ENCODE measurements at places on chromosomes 1 and 21. TPM values are rescaled to one million over a fixed set of nuclear protein-coding genes. Genes with fewer than 3 reads are reported as not detected.
A peak's percentile ranks its signal among the peaks of the same experiment; 100 is the strongest.

DNA sequence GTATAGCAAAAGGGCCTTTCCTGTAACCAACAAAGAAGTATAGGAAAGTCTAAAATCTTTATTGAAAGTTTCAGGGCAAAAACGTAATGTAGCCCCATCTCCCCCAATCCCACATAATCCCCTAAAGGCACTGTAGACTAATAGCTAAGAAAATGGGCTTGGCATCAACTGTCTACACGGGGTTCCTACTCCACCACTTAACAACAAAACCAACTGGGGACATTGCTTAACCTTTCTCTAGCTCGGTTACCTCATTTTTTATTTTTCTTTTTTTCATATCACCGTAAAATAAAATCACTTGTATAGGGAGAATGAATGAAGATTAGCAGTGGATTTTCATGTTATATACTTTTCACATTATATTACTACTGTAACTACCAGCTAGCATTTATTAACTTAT lies 12.3 kb downstream of the MACF1 start:
- peak overlapping the region; percentile 62 for H3K27ac ChIP-seq
- peaks cover 60% of the 10 kb centered on the region for H3K4me1 ChIP-seq
- H3K36me3 ChIP-seq: peaks cover 3% of the 10 kb centered on the region
- no peaks in the 10 kb centered on the region for H3K27me3 ChIP-seq

- no peak overlapping the region for H3K4me3 ChIP-seq
- no peaks in the 10 kb centered on the region for H3K27me3 ChIP-seq
- DNase-seq: no peak
- no peak overlapping the region for H3K27ac ChIP-seq
Observed at GRCh38 chr1:221717485-221717853, 24.4 kb downstream of the DUSP10 start.

GRCh38 chr1:109290137-109290536 lies 7.2 kb upstream of the PSRC1 start:
- H3K27me3 ChIP-seq: no peaks in the 10 kb centered on the region
- DNase-seq: no peak
- H3K27ac ChIP-seq: no peak overlapping the region
- no peaks in the 10 kb centered on the region for H3K36me3 ChIP-seq
- H3K4me1 ChIP-seq: no peaks in the 10 kb centered on the region

- H3K36me3 ChIP-seq: no peaks in the 10 kb centered on the region
- peaks cover 38% of the 10 kb centered on the region for H3K4me1 ChIP-seq
Observed at GRCh38 chr1:2145946-2146835, 48.4 kb downstream of the FAAP20 start.

- H3K4me3 ChIP-seq: no peak overlapping the region
- no peaks in the 10 kb centered on the region for H3K36me3 ChIP-seq
- H3K4me1 ChIP-seq: no peaks in the 10 kb centered on the region
- no peak for DNase-seq
- H3K27me3 ChIP-seq: no peaks in the 10 kb centered on the region
- H3K27ac ChIP-seq: no peak overlapping the region
Observed at GRCh38 chr1:211174375-211174774, 40.4 kb upstream of the KCNH1 start.

GRCh38 chr1:65744731-65745130 lies 48.0 kb upstream of the PDE4B start:
- no peaks in the 10 kb centered on the region for H3K36me3 ChIP-seq
- H3K4me3 ChIP-seq: no peak overlapping the region
- DNase-seq: no peak
- H3K4me1 ChIP-seq: no peaks in the 10 kb centered on the region
- no peak overlapping the region for H3K27ac ChIP-seq

- H3K27me3 ChIP-seq: no peaks in the 10 kb centered on the region
- H3K4me1 ChIP-seq: no peaks in the 10 kb centered on the region
- DNase-seq: no peak
- no peaks in the 10 kb centered on the region for H3K36me3 ChIP-seq
Observed at GRCh38 chr21:15353546-15353945, 288.7 kb upstream of the NRIP1 start.

GRCh38 chr1:85275701-85276214 lies 674 bp downstream of the BCL10 start:
- peaks cover 37% of the 10 kb centered on the region for H3K4me1 ChIP-seq
- peak overlapping the region; percentile 89 for H3K4me3 ChIP-seq
- H3K36me3 ChIP-seq: peaks cover 4% of the 10 kb centered on the region
- no peaks in the 10 kb centered on the region for H3K27me3 ChIP-seq
- DNase-seq: peak; percentile 47
- H3K27ac ChIP-seq: peak overlapping the region; percentile 88

DNA sequence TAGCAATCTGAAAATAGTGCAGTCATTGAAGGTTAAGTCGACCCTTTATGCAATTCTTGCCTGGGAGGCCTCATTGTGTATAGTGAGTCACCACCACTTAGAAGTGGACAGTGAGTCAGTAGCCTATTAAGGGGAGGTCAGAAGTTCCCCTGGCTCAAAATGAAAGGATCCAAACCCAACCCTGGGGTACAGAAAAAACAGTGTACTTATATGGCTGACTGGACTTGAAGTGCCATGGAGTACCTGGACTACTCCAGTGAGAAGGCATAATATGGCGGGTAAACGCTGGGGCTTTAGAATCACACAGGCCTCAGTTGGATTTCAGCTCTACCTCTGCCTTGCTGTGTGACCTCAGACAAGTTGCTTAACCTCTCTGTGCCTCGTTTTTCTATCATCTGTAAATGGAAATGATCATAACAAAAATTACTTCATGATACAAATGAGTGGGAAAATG lies 2.2 kb upstream of the BCL9 start:
- no peak overlapping the region for H3K4me3 ChIP-seq
- no peak for DNase-seq
- H3K4me1 ChIP-seq: peaks cover 46% of the 10 kb centered on the region
- no peak overlapping the region for H3K27ac ChIP-seq
- H3K27me3 ChIP-seq: no peaks in the 10 kb centered on the region

Gene HMGCS2
- total RNA-seq: not detected

Gene MAP3K7CL
- 4.6 TPM for total RNA-seq

Gene AADACL4
- not detected for total RNA-seq
